KG1 (cell line): ENCODE measurements at places on chromosomes 4 and X.

DNA sequence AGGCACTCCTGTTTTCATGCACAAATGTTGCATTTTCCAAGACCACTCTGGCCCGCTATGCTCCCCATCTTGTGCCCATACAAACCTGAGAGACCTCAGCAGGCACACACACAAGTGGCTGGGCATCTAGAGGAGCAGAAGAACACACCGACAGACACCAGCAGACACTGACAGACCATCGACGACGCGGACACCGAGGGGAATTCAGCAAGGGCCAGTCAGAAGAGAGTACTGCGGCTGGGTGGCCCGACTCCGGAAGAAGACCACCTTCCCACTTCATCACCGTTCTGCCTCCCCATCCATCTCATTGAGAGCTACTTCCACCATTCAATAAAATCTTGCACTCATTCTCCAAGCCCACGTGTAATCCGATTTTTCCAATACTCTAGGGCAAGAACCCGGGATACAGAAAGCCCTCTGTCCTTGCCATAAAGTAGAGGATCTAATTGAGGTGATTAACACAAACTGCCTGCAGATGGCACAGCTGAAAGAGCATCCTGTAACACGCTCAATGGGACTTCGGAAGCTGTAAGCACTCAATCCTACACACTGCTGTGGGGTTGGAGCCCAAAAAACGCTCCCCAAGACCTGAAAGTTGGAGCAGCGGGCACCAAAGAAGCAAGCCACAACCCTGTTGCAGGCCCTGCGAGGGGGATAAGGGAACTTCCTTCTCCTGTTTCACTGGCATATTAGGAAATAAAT is 780.9 kb downstream of the ARAP2 start:
- DNase-seq = no peak

DNA sequence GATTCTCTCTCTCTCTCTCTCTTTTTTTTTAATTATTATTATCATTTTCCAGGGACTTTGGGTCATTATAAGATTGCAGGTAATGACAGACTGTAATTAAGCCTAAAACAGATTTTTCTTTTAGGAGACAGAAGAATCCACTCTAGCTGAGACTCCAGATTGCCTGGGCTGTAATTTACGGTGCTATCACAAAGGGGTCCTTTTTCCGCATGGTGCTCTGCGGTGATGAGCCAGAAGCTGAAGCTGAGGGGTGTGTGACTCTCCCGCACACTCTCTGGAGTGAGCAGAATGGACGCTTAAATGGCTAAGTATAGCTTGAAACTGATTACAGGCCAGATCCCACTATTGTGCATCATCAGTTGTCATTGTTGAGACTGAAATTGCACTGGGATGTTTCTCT is 50.0 kb downstream of the LGI2 start:
- DNase-seq = no peak

- DNase-seq = no peak
These were observed 155.9 kb upstream of the WDR1 start for GRCh38 chr4:10272511-10272910.

DNA sequence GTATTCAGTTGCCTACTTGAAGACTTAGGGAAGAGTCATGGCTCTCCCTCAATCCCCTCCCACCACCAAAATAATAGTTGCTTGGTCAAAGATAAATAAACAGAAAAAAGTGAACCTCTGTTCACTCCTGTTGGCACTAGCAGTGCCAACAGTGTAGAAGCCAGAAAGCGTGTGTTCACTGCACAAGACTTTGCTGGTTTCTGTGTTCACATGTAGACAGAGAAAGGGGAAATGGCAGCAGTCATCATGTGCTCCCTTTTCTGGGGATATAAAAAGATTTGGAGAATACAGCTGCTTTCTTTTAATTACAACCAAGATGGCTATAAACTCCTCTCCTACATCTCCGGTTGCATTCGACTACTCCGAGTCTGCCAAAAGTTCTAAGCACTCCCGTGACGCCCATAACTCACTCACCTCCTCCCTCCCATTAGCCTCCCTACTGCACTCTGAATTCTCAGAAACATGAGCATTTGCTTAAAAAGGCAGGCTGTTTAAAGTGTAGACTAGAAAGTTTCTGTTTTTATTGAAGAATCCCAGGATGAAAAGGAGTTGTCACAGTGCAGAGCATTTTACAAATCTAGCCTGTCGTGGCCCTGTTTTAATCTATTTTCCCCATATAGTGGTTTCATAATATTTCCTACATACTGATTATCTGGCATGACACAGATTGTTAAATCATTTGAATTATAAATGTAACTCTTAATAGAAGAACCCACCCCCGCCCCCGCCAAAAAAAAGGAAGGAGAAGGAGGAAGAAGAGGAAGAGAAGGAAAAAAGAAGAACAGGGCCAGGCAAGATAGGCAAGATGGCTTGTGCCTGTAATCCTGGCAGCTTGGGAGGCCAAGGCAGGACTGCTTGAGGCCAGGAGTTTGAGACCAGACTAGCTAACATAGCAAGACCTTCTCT is 16.7 kb downstream of the LGI2 start:
- DNase-seq = no peak

GRCh38 chrX:1661048-1661921 is 46.4 kb downstream of the ASMT start:
- peak; percentile 48 for DNase-seq

DNA sequence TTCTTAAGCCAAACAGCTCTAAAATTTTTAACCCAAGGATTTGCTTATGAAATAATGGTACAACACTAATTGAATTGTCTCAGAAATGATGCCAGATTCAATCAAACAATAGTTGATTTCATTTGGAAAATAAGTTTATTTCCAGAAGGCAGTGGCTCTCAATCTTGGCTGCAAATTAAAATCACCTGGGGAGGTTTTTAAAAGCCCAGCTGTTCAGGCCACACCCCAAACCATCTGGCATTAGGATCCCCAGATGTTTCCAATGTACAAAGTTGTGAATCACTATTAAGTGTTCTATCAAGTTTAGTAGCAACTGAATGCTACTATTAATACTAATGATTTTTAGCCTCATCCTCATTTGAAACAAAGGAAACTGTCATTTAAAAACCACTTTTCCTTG is 22.2 kb downstream of the TMEM184C start:
- DNase-seq = no peak

DNA sequence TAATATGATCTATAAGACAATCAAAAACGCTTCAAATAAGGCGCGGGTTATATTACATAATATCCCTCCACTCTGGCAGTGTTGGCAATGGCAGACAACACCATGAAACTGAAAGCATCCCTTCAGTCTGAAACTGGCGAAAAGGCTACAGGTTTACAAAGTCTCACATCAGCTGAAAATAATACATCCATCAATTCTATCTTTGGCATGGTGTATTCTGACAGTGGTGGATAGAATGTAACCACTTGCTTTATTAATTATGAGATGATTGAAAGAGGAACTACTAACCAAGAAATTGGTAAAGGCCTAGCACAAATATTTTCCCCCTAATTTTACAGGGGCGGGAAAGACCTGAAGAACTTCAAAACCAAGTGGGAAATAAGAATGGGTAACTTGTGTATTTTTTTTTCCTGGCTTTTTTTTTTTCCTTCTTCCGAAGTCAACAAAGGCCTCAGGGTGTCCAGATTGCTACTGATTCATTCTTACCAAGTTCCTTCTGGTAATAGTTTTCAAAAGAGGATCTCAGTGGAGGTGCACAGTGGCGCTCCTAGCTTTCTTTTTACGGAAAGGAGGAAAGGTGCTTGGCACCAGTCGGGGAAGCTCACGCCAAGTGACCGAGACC is 728 bp downstream of the UBA6 start:
- no peak for DNase-seq

DNA sequence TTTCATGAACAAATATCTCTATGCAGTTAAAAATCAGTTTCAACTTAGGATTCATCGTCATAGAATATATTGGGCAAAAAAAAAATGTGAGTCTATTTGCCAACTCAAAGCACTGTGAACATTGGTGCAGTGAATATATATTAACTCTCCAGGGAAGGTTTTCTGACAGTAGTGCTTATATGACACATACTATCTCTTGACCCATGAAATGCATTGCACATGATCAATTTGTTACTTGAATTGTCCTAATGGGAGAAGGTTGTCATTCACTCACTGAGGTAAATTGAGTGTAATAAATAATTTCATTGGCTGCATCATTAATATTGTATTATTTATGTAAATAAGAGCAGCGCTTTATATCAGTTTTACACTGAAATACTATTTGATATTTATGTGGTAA is 2458.5 kb downstream of the ARAP2 start:
- no peak for DNase-seq

- no peak for DNase-seq
These were observed 20.0 kb upstream of the CAMK2D start for GRCh38 chr4:113781439-113782040.

- DNase-seq = no peak
These were observed 110.3 kb downstream of the UBE2NL start for GRCh38 chrX:143994206-143994605.

- DNase-seq = no peak
These were observed 9.4 kb upstream of the RHOH start for GRCh38 chr4:40187386-40187906.

GRCh38 chrX:2708021-2708420 is 16.9 kb downstream of the CD99 start:
- DNase-seq = no peak

DNA sequence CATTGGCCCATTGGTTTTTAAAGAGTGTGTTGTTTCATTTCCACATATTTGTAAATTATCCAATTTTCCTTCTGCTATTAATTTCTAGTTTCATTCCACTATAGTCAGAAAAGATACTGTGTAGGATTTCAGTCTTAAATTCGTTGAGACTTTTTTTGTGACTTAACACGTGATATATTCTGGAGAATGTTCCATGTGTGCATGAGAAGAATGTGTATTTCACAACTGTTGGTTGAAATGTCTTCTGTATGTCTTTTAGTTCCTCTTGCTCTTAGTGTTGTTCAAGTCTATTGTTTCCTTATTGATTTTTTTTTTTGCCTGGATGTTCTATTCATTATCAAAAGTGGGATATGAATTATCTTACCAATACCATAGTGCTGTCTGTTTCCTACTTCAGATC is 606.9 kb downstream of the RPA4 start:
- no peak for DNase-seq

DNA sequence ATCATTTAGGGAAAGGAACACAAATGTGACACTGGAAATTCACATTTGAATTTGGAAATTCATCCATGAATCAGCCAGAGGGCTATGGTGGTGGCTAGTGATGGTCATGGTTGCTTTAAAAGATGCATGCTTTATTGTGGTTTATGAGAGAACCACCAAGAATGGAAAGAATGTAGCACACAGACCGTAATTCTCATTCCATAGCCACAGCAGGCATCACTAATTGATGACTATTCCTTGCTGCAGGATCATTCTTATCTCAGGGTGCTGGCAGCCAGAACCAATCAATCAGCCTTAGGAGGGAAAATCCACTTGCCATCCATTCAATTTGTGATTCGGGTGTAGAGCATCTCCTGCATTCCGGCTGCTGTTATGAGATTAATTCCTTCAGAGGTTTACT is 115.6 kb downstream of the DHRSX start:
- no peak for DNase-seq

DNA sequence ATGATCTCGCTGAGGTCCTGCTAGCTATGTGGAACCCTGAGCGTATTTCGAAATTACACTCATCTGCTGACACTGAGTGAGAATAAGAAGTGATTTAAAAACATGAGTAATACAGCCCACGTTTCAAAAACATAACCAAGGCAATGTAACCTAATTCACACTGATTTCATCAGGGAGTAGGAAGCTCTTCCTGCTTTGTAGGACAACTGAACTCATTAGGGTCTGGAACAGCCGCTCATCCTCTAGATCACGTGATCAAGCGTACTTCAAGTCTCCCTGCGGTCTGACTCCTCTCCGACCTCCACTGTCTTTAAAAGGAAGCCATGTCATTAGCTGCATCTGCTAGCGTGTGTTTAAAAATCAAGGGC is 138.0 kb downstream of the NSUN7 start:
- no peak for DNase-seq

- DNase-seq = no peak
These were observed 113.3 kb downstream of the ELOVL6 start for GRCh38 chr4:110085131-110085530.

- DNase-seq = no peak
These were observed 1048.6 kb downstream of the PCDH7 start for GRCh38 chr4:31768756-31769155.

GRCh38 chr4:77226939-77227705 is 70.1 kb downstream of the CCNG2 start:
- DNase-seq = no peak

DNA sequence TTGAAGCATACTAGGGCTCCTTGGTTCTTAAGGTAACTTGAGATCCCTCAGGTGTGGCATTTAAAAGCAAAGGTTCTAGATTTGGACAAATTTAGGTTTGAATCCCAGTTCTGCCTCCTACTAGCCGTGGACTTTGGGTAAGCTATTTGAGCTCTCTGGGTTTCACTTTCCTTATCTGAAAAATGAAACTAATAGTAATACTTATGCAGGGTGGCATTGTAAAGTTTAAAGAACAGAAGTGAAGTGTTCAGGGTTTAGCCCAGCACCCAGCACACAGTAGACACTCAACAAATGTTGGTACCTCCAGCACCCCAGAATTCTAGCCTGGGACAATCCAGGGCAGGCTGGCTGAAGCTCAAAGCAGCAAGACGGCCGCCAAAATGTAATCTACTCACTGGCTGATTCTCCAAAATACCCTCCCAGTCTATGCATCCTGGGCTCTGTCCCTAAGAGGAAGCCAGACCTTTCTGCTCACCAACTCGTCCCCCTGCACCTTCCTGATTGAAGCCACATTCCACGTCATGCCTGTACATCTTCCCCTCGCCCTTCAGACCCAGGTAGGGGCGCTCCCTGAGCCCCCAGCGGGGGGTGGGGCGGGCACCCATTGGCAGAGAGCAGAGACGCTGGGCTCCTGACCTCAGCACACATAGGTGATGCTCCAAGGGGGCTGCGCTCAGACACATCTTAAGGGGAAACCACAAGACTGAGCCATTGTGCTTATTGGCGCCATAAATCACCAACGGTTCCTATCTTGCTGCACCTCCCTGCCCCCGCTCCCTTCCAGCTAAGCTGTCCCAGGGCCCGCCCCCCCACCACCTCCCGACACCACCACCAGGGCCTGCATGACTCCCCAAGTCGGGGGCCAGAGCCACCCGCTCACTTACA is 160.6 kb downstream of the BCOR start:
- DNase-seq = no peak

DNA sequence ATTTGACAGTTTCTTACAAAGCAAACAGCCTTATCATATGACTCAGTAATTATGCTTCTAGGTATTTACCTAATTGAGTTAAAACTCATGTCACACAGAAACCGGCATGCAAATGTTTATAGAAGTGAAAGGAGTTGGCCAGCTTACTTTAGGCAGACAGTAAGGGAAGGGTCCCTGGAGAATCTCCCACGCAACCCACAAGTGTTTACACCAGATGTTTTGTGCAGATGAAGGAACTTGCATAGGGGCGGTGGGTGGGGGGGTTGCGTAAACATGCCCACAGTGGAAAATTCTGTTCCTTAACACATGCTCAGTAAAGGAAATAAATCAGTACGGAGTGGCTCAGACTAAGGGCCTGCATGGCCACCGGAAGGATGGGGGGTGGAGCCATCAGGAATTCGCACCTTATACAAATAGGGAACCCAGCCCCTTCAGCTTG is 330.5 kb upstream of the AADAT start:
- DNase-seq = no peak

GRCh38 chrX:145213504-145213903 is 33.8 kb upstream of the SPANXN1 start:
- DNase-seq = no peak

GRCh38 chr4:42519803-42520417 is 122.6 kb downstream of the SHISA3 start:
- DNase-seq = peak; percentile 39
